ENCODE measurements at places on chromosomes 13 and 19.

- peak; percentile 62 for DNase-seq
These were observed 14.4 kb downstream of the RGCC start for GRCh38 chr13:41471785-41472184.

- no peak for DNase-seq
These were observed 666.7 kb upstream of the MIR17HG start for GRCh38 chr13:90680826-90681225.

GRCh38 chr13:46687810-46688209 is 109.2 kb downstream of the ESD start:
- DNase-seq: peak; percentile 23

DNA sequence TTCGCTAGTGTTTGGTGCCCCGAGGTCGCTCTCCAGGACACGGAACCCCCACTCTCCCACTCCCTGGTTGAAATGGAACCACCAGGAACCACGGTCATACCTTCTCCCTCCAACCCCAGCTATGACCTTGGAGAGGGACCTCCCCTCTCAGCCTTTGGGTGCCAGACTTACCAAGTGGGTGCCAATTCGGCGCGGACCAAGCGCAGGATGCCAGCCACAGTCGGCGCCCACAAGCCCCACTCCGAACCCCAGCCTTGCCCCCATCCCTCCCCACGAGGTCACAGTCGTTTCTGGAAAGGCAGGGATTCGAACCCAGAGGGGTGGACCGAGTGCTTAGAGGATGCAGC is 910 bp downstream of the PDE4C start:
- no peak for DNase-seq

DNA sequence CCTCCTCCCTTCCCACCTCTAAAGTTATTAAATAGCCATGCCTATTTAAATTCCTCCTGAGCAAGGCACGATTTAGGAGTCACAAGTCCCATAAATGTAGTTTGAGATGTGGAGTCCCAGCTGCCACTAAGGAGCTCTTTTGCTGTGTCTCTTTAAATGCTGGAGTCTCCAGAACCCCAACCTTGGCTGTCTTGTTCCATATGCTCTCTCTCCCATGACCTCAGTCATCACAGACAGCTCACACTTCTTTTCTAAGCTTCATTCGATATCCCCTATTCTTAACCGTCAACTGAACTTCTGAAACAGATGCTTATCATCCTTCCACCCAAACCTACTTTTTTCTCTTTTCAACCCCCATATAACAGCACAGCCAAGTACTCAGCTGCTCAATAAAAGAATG is 197.1 kb downstream of the VWA8 start:
- no peak for DNase-seq

DNA sequence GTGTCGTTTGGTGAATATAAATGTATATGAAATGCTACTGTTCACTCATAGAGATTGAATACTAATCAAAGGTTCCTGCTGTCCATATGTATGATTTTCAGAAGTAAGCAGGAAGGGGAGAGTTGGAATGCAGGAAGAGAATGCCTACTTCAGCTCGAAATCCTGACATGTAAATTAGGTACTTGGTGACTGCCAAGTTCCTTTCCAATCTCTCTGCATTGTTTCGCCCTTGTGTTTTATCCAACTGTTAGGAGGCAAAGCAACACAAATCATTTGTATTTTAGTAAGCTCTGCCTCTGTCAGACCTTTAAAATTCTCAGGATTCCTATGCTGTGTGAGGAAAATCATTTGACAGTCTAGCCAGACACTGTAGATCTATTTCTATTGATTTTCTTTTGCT is 9.0 kb downstream of the STARD13 start:
- DNase-seq: no peak

DNA sequence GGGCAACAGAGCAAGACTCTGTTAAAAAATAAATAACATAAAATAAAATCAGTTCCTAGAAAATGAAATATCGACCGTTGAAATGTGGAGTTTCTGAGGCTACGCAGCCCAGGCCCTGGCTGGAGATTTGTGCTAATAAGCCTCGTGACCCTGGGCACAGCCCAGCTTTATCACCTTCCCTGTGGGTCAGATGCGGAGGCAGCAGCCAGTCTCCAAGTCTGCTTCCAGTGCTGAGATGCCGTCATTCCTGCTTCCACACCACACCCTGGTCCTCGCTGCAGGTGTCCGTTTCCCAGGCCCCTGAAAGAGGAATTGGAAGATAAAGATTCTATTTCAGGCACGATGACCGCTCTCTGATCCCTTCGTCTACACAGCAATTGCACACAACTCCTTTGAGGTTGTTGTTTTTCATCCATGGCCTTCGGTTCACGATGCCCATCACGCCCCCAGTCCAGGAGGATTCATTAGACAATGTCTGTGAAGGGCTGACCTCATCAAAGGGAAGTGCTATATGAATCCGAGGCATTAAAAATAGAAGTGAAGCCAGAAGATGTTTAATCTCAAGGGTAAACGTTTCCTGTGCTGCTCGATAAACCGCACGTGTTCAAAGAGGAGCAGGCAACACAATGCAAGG is 48.3 kb upstream of the ATP11A start:
- no peak for DNase-seq

GRCh38 chr19:38551450-38551813 is 66.3 kb downstream of the MAP4K1 start:
- peak; percentile 21 for DNase-seq

- DNase-seq: no peak
These were observed 10.6 kb downstream of the TRIP10 start for GRCh38 chr19:6750062-6750461.

All from CD4-positive, alpha-beta T cell treated with Interleukin-17A for 1 hour (primary cell).